Activated T-cell treated with anti-CD3 and anti-CD28 coated beads for 1 hour (primary cell): ENCODE measurements at places on chromosomes 6 and 20.

DNA sequence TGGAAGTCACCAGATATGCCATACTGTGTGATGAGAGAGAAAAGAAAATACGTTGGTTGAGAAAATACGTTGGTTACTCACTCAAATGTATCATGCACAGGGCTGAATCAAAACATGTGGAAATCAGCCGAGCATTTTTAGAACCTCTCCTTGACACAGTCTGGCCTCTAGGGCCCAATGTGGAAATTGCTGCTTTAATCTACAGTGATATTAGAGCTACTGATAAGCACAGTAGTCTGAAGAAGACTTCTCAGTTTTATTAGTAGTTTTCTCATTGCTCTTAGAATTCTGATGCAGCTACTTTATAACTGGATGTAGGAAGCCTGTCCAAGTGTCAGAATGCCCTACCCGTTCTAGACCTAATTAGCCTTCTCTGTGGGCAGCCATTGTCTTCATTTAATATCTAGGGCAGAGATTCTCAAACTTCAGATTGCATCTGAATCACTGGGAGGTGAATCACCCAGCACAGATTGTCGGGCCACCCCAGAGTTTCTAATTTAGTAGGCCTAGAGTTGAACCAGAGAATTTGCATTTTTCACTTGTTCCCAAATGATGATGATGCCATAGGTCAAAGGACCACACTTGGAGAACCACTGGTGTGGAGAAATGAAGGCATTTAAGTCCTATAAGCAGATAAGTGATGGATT lies 229.1 kb downstream of the PLCB1 start:
- no peak for DNase-seq

DNA sequence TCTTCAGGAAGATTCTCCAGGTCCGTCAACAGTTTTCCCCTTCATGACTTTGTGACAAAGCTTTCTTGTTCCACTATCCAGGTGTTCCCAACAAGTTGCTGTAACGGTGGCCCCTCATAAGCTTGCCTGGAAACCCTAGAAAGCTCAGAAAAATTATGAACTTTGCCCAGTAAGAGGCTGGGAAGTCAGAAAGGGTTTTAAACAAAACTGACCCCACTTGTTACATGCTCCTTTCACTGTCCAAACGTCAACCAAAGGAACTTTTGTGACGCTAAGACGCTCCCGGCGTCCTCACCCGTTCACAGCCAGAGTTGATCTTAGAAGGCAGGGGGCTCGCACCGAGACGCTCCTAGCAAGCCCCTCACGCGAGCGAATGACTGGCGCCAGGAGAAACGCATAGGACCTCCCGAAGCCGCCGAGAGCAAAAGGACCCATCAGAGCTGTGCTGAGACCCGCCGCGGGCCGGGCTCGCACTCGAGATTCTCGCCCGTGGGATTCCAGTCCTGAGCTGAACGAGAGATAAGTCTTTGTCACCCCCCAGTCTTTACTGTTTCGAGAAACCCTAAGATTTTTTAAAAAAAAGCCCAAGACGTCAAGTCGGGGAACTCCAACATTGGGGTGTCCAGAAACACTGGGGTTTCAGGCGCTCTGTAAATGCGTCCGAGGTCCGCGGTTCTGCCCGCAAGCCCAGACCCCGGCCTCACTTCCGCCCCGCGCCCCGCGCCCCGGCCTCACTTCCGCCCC lies 544 bp upstream of the ACAT2 start:
- peak; percentile 13 for DNase-seq

DNA sequence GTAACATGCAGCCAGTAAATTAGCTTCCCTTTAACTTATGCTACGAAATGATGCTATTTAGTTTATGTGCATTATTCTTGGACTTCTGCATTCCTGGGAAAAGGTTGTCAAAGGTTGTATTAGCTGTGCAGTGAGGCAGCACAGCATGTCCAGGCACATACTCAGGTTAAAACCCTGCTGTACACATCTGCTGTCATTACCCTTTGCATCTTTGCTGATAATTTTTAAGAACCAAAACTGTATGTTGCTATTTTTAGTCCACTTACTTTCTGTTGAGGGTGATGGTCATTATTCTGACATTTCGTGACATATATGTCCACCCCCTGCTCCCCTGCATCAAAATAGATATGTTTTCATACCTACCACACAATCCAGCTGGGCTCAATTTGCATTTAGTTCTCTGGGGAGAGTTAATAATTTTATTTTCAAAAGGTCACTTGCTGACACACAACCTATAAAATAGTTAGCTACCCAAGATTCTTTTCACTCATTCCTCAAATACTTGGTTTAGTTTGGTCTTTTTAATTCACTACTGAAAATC lies 142.5 kb upstream of the SPACA1 start:
- no peak for DNase-seq

DNA sequence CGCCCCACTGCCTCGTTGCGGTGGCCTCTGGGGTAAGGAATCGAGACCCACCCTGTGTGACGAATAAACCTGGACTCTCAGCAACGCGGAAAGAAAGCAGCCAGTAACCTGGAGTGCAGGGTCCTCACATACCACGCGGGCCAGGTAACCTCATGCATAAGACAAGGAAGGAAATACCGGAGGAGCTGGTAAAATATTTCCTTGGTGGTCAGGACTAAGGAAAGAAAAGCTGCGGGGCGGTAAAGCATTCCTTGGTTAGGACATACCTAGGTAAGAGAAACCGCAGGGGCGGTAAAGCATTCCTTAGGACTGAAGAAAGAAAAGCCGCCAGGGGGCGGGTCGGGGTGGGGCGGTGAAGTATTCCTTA lies 80.7 kb downstream of the SYTL3 start:
- DNase-seq, result no peak

GRCh38 chr20:51826372-51826771 lies 24.1 kb upstream of the SALL4 start:
- no peak for DNase-seq

- DNase-seq, result no peak
Observed at GRCh38 chr6:14270142-14270893, 152.7 kb downstream of the CD83 start.

GRCh38 chr6:73263570-73263909 lies 544 bp upstream of the KHDC1 start:
- no peak for DNase-seq

DNA sequence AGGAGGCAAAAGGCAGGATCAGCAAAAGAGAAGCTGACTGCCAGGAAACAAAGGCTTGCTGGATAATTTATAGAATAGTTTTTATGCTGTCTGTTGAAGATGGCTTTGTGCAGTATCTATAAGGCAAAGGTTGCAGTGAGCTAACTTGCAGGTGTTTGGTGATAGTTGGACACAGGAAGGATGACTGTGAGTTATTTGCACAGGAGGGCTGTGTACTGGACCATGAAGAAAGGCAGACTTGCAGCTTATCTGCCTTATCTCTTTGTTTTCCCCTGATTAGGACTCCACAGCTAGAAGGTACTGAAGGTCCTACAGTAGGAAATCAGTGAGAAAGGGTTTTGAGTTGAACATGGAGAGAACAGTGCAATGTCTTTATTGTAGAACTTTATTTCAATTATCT lies 2.1 kb downstream of the BTN1A1 start:
- DNase-seq, result no peak

- DNase-seq, result no peak
Observed at GRCh38 chr6:5025911-5026819, 22.3 kb upstream of the RPP40 start.

- no peak for DNase-seq
Observed at GRCh38 chr6:116578335-116578734, 7.0 kb downstream of the RWDD1 start.

GRCh38 chr20:6914986-6915385 lies 147.5 kb downstream of the BMP2 start:
- DNase-seq, result no peak

- no peak for DNase-seq
Observed at GRCh38 chr20:58228484-58229197, at the start of gene ANKRD60. ANKRD60 (minus strand) TSS chr20:58228653; CDS start chr20:58228653, 0 bp downstream.

- DNase-seq, result no peak
Observed at GRCh38 chr6:116217069-116217468, 36.8 kb downstream of the TSPYL4 start.

- DNase-seq, result no peak
Observed at GRCh38 chr6:157258878-157259277, 64.4 kb downstream of the TMEM242 start.
